Thoracic aorta (tissue), 2 donors: ENCODE measurements at places on chromosomes 5 and 9. TPM values are rescaled to one million over a fixed set of nuclear protein-coding genes. Genes with fewer than 3 reads are reported as not detected.

DNA sequence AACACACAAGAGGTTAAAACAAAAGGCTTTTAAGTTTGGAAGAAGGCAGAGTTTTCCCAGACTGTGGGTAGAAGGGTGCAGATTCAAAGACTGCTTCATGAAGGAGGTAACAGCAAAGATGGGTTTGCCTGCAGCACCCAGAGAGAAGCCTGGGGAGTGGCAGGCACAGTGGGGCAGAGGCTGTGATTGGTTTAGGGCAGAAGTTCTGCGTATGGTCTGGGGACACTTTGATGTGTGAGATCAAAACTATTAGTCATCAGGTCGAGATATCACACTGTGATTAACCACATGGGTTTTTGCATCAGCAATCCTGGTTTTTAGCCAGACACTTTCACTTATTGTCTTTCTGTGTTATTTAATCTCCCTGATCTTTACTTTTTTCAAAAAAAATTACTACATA, 188.8 kb upstream of the GLRA1 start:
- no peak for DNase-seq

GRCh38 chr5:147051193-147051592, 172.6 kb upstream of the PPP2R2B start:
- no peak for DNase-seq

DNA sequence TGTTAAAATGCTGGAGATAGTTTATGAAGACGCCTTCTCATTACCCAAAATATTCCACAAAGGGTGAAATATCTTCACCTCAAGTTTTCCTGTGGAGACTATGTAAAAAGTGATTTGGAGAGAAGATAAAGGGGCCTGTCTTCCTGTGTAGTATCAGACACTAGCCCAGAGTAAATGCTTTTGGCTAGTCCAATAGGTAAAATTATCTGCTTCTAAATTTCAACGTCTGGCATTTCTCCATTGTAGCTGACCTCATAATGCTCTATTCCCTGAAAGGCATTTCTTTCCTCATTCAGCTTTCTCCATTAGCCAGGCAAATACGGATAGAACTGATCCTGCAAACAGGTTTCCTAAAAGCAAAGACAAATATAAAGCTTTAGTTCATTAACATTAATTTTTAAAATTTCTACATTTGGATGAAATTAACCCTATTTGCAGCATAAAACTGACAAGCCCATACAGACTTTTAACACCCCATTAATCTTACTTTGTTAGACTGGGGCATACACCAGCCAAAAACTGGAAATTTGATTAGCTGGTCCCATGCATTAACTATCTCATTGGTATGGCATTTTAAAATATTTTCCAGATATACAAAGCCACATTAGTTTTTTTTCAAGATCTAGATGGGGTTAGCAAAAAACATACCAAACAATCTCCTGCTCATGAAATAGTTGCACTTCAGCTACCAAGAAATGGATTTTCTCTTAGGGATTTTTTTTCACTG, 548.8 kb downstream of the EFNA5 start:
- no peak for DNase-seq

GRCh38 chr5:34898258-34898895, 16.9 kb downstream of the RAD1 start:
- DNase-seq: no peak

DNA sequence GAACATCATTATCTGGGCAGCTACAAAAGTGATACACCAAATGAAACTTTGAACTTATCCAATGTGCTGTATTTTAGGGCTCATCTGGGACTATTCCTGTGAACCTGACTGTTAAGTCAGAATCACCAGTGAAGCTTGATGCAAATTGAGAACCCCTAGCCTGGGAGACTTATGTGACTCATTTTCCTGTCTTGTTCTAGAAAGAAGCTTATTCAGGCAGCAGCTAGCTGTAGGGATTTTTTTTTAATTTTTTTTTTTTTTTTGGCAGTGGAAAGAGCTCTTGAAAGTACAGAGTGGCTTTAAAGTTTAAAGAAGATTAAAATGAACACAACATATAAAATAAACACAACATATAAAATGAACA, 81.1 kb upstream of the TNFAIP8 start:
- no peak for DNase-seq

DNA sequence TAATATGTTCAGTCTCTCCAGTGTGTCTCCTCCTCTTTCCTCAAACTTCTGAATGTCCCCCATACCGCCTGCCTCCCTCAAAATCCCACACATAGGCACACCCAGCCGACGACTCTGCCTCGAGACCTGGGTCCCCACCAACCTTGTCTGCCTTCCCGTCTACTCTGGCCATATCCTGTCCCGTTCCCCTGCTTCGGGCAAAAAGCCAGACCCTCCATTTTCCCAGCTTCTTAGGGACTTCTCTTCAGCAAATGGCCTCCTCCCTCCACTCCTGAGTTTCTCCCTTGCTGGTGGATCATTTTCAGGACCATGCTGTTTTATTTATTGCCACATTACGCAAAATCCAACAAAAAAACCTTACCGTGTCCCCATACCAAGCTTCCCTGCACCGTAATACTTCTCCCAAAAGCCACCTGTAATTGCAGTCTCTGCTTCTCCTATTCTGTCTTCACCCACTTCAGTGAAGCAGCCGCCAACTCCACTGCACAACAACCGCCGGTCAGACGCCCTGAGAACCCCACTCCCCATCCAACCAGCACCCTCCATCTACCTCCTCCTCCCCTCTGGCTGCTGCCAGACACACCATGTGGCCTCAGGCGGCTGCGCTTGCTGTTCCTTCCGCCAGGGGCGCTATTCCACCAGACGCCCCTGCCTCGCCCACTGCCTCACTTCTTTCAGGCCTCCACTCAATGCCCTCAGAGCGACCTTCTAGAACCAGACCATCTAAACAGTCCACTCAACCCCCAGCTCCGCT, 117.0 kb downstream of the TRPM6 start:
- DNase-seq: no peak

GRCh38 chr9:89410641-89411350, 87.1 kb downstream of the SEMA4D start:
- DNase-seq: no peak

DNA sequence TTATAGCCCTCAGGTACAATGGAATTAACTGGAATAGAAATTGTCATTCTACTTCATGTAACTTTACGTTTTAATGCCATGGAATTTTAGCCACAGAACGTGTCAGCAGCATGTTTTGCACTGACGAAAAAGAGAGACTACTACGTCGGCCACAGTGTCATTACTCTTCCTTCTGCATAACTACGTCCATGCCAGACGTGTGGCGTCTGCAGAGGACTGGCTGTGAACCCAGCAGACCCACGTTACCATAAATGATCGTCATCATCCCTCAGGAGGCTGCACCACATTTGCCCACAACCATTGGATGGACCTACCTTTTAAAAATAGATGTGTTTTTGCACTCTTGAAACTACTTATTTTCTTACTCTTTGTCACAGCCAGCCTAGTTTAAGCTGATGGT, 63.8 kb upstream of the ATG10 start:
- DNase-seq: no peak

DNA sequence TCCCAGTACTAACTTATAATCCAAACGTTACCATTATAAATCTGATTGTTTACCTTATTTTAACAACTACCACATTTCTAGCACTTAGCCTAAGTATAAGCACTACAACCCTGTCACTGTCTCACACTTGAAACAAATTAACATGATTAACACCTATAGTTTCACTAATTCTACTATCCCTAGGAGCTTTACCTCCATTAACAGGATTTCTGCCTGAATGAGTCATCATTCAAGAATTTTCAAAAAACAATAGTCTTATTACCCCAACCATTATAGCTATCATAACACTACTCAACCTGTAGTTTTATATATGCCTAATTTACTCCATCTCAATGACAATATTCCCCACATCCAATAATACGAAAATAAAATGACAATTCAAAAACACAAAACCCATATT, 89.6 kb downstream of the INSL6 start:
- no peak for DNase-seq

DNA sequence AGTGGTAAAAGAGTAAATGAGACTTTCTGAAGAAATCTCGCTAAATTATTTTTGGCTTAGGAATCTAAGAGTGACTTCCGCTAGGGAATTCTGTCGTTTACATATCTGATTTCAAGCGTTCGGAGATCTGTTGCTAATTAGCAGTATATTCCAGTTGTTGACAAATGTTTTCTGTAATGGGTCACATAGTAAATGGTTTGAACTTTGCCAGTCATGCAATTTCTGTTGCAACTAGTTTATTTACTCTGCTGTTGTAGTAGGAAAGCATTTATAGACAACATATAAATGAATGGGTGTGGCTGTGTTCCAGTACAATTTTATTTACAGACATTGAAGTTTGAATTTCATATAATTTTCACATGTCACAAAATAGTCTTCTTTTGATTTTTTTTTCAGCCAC, 57.4 kb upstream of the JAK2 start:
- DNase-seq: no peak

- no peak for DNase-seq
Measured at GRCh38 chr9:129141066-129142041, 30.1 kb downstream of the PTPA start.

DNA sequence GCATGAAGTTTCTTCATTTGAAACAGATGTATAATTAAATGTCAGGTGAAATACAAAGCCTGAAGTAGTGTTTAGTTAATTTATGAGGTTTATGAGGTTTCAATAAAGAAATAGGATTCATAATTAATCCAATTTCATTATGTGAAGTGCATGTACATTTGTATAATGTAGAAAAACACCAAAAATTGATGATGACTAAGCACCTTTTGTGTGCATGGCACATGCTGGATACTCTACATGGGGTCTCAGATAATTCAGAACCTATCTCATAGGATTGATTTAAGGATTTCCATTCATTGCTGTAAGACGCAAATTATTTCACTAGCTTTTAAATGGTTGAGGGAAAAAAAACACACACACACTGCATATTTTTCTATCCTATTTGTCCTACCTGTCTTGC, 143.9 kb downstream of the ESM1 start:
- DNase-seq: no peak

DNA sequence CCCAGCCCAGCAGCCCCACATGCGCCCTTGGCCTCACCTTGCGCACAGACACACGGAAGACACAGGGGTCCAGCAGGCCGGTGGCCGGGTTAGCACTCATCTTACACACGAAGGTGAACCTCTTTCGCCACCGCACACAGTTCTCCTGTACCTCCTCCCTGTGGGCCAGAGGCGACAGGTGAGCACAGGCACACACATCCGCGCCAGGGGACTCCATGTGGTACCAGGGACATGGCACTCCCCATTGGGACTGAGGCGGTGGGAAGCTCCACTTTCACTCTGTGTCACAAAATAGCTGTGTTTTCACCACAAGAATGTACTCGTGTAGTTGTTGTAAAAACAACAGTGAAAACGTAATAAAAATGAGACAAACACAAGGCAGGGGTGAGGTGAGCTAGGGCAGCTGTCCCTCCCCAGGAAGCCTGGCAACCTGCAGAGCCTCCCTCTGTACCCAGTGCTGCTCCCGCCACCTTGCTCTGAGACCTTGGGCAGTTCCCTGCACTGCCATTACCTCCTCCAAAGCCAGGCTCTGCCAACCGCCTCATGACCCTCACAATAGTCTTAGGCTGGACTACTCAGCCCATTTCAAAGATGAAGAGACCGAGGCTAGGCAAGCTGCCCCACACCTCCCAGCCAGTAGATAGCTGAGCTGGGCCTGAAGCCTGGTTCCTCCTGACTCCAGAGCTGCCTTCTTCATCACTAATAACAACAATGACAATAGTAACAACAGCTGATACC, 16.3 kb upstream of the DPM2 start:
- no peak for DNase-seq

DNA sequence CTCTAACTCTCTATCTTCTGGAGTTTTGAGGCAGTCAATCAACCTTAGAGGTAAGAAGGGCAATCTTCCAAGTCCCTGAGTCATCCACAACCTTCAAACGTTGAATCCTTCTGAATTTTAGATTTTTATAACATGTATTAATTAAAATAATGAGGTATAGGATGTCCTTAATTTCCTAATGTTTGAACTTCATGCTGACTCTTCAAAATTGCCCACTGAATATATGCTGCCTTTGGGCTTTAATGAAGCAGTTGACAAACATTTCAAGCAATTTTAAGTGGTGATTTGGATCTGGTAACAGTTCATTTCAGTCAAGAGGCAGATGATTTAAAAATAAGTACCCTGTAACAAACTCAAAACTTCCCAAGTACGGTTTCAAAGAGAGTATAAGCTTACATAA, 26.0 kb downstream of the ERP44 start:
- no peak for DNase-seq

DNA sequence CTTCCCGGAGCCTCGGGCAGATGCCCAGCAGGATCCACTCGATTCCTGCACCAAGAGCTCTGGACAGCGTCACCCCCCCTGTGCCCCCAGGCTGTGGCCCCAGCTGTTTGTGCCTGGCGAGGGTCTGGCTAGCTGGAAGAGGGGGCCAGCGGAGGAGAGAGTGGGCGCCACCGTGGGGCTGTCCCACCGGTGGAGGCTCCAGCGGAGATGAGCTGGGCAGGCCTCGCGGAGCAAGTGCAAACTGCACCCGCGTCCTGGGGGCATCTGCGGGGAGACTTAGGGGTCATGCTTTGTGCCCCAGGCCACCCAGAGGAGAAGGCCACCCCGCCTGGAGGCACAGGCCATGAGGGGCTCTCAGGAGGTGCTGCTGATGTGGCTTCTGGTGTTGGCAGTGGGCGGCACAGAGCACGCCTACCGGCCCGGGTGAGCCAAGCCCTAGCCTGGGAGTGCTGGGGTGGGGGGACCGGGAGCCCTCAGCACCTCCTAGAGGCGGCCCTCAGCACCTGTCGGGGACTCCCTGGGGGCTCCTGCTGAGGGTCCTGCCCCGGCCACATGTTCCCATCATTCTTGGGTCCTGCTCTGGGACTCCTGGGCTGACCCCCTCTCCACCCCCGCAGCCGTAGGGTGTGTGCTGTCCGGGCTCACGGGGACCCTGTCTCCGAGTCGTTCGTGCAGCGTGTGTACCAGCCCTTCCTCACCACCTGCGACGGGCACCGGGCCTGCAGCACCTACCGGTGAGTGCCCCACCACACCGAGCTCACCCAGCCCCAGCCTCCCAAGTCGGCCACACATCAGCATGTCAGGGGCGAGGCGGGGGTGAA, 5.4 kb downstream of the EGFL7 start:
- DNase-seq: no peak

- DNase-seq: no peak
Measured at GRCh38 chr5:101212942-101213514, 309.9 kb upstream of the ST8SIA4 start.

DNA sequence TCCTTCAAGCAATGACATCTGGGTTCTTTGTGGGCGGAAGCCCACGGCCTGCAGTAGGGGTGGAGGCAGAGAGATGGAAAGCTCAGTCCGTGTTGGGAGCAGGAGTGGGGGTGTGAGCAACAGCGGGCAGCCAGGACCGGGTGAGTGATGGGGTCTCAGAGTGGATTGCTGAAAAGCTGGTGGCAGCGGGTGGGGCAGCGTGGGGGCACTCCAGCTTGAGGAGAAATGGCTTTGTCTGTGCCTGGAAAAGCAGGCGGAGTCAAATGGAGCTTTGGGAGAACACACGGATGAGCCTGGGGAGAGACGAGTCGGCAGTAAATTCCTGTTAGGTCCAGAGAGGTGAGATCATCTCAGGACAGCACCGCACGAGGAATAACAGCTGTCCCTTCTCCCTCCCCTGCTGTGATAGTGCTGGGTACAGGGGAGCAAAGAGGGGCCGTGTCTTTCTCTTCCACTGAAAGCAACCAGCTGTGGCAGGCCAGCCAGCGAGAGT, 42.1 kb downstream of the CACNA1B start:
- no peak for DNase-seq

GRCh38 chr5:143187495-143187894, 216.0 kb downstream of the NR3C1 start:
- DNase-seq: no peak

Gene TMEM167A
- 58.6 TPM for total RNA-seq

Gene NUDT2
- total RNA-seq: 20.8 TPM

Gene PDE8B
- total RNA-seq: 59.8 TPM

Gene CDH9
- total RNA-seq: not detected

Gene TSSK1B
- not detected for total RNA-seq

Gene IRX1
- total RNA-seq: 11.1 TPM

Gene PDCD1LG2
- 1.1 TPM for total RNA-seq

Gene HTR4
- total RNA-seq: 3.9 TPM
